ENCODE measurements at places on chromosomes 16 and 17. TPM values are rescaled to one million over a fixed set of nuclear protein-coding genes. Genes with fewer than 3 reads are reported as not detected.

Gene MYOCD
- 0.66 TPM for total RNA-seq

Gene FGF11
- total RNA-seq: 0.85 TPM

Gene DCUN1D3
- total RNA-seq: 8.9 TPM

Gene C1QTNF8
- total RNA-seq: 0.08 TPM

Gene TBC1D3D
- total RNA-seq: 0.06 TPM

Gene GP1BA
- not detected for total RNA-seq

Gene ZKSCAN2
- 2.0 TPM for total RNA-seq

Gene APRT
- 304 TPM for total RNA-seq

Gene NEUROD2
- 0.01 TPM for total RNA-seq

Gene CDRT15
- not detected for total RNA-seq

Gene MYH13
- 0.01 TPM for total RNA-seq

Gene SLC6A2
- total RNA-seq: 0.05 TPM

Gene TERB1
- total RNA-seq: not detected

Gene TRIM72
- total RNA-seq: 0.01 TPM

Gene VAT1L
- not detected for total RNA-seq

Gene CLEC18A
- 0.08 TPM for total RNA-seq

Gene MYH8
- not detected for total RNA-seq

Gene SNX20
- total RNA-seq: not detected

Gene SRSF1
- total RNA-seq: 241 TPM

Gene ZNF423
- total RNA-seq: 0.07 TPM

Gene KRT36
- total RNA-seq: not detected

Gene STH
- total RNA-seq: not detected

Gene ASPA
- total RNA-seq: not detected

Gene DNAAF8
- total RNA-seq: 1.4 TPM

Gene GLIS2
- 25.3 TPM for total RNA-seq

Gene FOXN1
- total RNA-seq: 0.03 TPM

Gene C17orf113
- total RNA-seq: 0.73 TPM

Measured in A549 treated with AZD2906 at 1 μM for 4 hours (cell line).